ENCODE measurements at places on chromosomes 2 and 18. TPM values are rescaled to one million over a fixed set of nuclear protein-coding genes. Genes with fewer than 3 reads are reported as not detected.

DNA sequence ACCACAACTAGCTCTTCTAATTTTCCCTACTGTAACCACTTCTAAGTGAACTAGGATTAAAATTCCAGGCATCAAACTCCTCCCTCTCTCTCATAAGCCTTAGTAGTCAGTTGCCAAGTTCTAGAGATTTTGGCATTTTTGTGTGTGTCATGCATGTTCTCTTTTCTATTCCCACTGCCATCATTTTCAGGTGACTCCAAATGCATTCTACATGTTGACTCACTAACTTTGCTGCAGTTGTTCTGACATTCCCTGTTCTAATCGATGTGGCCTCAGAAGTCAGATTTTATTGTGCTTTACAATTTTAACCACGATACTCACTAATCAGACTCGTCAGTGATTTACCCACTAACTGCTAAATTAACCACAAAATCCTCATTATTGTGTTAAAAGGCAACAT, 13.3 kb downstream of the DSC1 start:
- H3K27ac ChIP-seq, result no peak overlapping the region
- no peak for DNase-seq
- H3K4me1 ChIP-seq, result no peaks in the 10 kb centered on the region
- H3K36me3 ChIP-seq, result no peaks in the 10 kb centered on the region
- no peaks in the 10 kb centered on the region for H3K27me3 ChIP-seq

DNA sequence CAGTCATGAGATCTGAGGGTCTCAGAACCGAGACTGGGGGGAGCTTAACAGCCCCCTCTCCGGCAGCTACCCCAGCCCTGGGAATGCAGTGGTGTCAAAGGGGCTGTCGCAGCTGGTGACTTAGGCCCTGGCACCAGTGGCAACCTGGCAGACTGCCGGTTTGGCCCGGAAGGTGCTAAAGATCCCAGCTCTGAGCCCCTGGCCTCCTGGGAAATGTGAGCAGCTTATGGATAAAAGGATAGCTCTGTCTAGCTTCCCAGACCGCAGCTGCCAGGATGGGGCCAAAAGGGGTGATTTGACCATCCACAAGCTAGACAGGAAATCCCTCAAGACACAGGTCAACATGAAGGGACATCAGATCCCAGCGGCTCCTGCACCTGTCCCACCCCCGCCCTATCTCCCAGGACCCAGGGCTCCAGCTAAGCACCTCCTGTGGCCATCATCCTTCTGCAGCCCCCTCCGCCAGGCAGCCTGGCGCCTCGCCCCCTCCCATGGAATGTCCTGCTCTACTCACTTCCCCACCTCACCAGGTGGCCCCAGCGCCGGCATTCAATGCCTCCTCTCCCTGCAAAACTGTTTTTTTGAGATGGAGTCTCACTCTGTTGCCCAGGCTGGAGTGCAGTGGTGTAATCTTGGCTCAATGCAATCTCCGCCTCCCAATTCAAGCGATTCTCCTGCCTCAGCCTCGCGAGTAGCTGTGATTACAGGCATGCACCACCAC, 33.2 kb upstream of the EFHD1 start:
- peak; percentile 73 for DNase-seq
- no peak overlapping the region for H3K4me3 ChIP-seq
- H3K27me3 ChIP-seq, result peaks cover 3% of the 10 kb centered on the region

RUFY4 gene
- 0.27 TPM for total RNA-seq

DNA sequence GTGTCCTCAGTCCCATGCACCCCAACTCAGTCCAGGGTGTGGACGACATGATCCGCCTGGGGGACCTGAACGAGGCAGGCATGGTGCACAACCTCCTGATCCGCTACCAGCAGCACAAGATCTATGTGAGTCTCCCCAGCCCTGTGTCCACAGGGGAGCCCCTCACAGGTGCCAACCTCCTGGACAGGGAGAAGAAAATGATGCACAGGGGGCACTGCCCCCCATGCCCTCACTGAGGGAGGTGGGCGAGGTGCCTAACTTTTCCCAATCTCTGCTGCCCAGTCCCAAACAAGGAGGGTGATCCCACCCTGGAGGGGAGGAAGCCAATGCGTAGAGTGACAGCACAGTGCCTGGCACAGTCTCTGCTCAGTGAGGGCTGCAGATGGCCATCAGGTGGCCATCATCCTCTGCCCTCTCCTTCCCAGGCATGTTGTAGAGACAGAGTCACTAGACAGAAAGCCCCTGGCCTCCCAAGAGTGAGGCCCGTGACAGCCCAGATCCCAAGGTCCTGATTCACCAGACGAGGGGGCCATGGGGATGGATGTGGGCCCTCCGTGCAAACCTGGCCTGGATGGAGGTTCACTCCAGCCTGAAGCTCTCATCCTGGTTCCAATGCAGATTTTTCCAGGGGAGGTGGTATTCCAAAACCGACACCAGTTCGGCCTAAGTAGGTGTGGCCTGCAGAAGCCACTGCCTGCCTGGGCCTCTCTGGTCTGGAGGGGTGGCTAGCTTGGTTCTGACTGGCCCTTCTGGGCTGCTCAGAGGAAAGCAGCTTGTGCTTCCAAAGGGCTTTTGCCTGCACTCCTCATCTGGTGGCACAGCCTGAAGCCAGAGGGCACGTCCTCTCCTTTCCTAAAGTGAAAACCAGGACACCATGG, 30.0 kb downstream of the MYO7B start:
- no peaks in the 10 kb centered on the region for H3K36me3 ChIP-seq
- peaks cover 10% of the 10 kb centered on the region for H3K4me1 ChIP-seq
- H3K4me3 ChIP-seq, result no peak overlapping the region
- H3K27me3 ChIP-seq, result peaks cover 6% of the 10 kb centered on the region
- no peak for DNase-seq

DNA sequence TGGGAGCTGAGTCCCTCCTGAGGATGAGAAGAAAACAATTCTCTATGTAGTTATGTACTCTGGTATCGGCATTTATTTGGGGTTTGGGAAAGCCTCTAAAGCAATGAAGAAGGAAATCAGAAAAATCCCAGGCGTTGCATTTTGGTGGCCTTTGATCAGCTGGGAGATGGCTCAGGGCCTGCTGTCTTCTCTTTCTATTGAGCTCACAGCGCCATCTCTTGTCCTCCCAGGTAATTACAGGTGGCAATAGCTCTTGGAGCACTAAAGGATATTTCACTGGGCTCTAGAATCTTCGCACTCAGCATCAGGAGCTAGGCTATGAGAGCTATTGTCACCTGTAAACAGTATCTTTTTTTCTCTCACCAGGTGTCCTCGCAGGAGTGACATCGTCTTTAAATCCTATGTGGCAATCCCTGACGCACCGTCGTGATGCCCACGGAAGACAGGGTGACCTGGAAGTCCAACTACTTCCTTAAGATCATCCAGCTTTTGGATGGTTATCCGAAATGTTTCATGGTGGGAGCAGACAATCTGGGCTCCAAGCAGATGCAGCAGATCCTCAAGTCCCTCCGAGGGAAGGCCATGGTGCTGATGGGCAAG, 76.1 kb upstream of the PMAIP1 start:
- H3K27me3 ChIP-seq, result peaks cover 2% of the 10 kb centered on the region
- peak; percentile 88 for DNase-seq
- no peak overlapping the region for H3K27ac ChIP-seq
- H3K4me3 ChIP-seq, result no peak overlapping the region
- H3K4me1 ChIP-seq, result no peaks in the 10 kb centered on the region

GRCh38 chr18:36752929-36753865, 75.6 kb downstream of the TPGS2 start:
- no peaks in the 10 kb centered on the region for H3K36me3 ChIP-seq
- no peaks in the 10 kb centered on the region for H3K27me3 ChIP-seq
- peak; percentile 10 for DNase-seq
- peaks cover 12% of the 10 kb centered on the region for H3K4me1 ChIP-seq
- no peak overlapping the region for H3K4me3 ChIP-seq
- H3K27ac ChIP-seq, result no peak overlapping the region

- H3K27ac ChIP-seq, result no peak overlapping the region
- no peaks in the 10 kb centered on the region for H3K4me1 ChIP-seq
- no peak for DNase-seq
- H3K36me3 ChIP-seq, result no peaks in the 10 kb centered on the region
Observed at GRCh38 chr18:46650681-46651080, 6.3 kb downstream of the LOXHD1 start.

DNA sequence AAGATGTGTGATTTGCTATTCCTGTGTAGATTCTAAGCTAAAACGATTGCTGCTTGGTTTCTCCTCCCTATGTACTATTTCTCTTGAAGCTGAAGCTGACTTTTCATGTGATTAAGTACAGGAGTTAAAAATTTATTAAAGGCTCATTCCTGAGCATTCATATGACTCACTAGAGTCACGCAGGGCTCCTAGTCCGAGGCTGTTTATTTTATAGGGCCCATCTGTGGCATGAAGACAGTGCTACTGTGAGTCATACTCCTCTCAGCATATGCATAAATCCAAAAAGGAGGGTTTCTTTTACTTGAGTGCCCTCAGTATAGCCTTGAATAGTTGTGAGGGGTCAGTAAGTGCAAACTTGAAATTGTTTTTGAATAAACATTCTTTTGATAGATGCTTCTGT, 378.8 kb downstream of the PTPRM start:
- no peak overlapping the region for H3K4me3 ChIP-seq
- H3K4me1 ChIP-seq, result no peaks in the 10 kb centered on the region
- no peak for DNase-seq
- no peaks in the 10 kb centered on the region for H3K27me3 ChIP-seq

INHA gene
- total RNA-seq, result 0.27 TPM

- DNase-seq, result peak; percentile 24
- H3K4me1 ChIP-seq, result peaks cover 10% of the 10 kb centered on the region
- no peaks in the 10 kb centered on the region for H3K27me3 ChIP-seq
- H3K27ac ChIP-seq, result peak overlapping the region; percentile 56
Observed at GRCh38 chr2:36964496-36965058, 1.8 kb downstream of the STRN start.

GRCh38 chr18:10916387-10916786, 233.0 kb downstream of the PIEZO2 start:
- no peak overlapping the region for H3K27ac ChIP-seq
- H3K36me3 ChIP-seq, result no peaks in the 10 kb centered on the region
- no peak overlapping the region for H3K4me3 ChIP-seq
- peaks cover 2% of the 10 kb centered on the region for H3K4me1 ChIP-seq

GTF2A1L gene
- 3.4 TPM for total RNA-seq

DNA sequence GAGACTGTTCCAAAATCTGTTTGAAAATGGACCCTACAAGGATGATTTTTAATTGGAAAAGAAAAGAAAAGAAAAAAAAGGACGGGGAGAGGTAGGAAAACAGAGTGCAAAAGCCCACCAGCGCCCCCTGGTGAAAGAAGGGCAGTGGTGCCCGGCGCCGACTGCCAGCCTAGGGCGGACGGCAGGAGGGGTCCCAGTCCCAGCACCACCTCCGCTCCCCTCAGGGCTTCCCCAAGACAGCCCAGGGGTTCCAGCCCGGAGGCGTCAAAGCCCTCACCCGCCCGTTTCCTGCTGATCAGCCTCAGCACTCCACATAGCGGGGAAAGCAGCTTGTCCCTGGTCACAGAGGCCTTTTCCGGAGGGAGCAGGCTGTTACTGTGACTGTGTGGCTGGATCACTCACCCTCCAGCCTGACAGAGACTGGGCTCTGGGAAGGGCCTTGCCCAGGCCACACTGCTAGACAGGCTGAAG, 213.9 kb downstream of the TFCP2L1 start:
- H3K4me3 ChIP-seq, result no peak overlapping the region
- no peaks in the 10 kb centered on the region for H3K36me3 ChIP-seq

PIEZO2 gene
- 47.2 TPM for total RNA-seq

- H3K27ac ChIP-seq, result no peak overlapping the region
- no peaks in the 10 kb centered on the region for H3K4me1 ChIP-seq
- H3K36me3 ChIP-seq, result no peaks in the 10 kb centered on the region
- no peaks in the 10 kb centered on the region for H3K27me3 ChIP-seq
- DNase-seq, result no peak
Observed at GRCh38 chr2:107094450-107094986, 208.6 kb upstream of the ST6GAL2 start.
